Fibroblast of villous mesenchyme (primary cell): ENCODE measurements at places on chromosomes 7 and 10. TPM values are rescaled to one million over a fixed set of nuclear protein-coding genes. Genes with fewer than 3 reads are reported as not detected.

The NUTM2D gene
- total RNA-seq, result 0.43 and 0.97 TPM in 2 replicates

The MMRN2 gene
- total RNA-seq, result 0.86 and 2.3 TPM in 2 replicates

The CARD11 gene
- total RNA-seq, result under 0.01 TPM in 1 of 2 replicates, not detected in the other

The CACNB2 gene
- under 0.01 and 1.3 TPM in 2 replicates for total RNA-seq

The ANXA11 gene
- 79.9 and 85.0 TPM in 2 replicates for total RNA-seq

The SFXN2 gene
- total RNA-seq, result 2.9 and 3.5 TPM in 2 replicates
